ENCODE measurements at places on chromosomes 2 and 18. TPM values are rescaled to one million over a fixed set of nuclear protein-coding genes. Genes with fewer than 3 reads are reported as not detected.

The SKA1 gene
- not detected for total RNA-seq

The ALLC gene
- not detected for total RNA-seq

The AGFG1 gene
- total RNA-seq = 85.9 TPM

The PROKR1 gene
- not detected for total RNA-seq

The GTF2A1L gene
- 1.6 TPM for total RNA-seq

The NUP35 gene
- 29.6 TPM for total RNA-seq

The USP40 gene
- 30.0 TPM for total RNA-seq

The ALS2 gene
- total RNA-seq = 45.1 TPM

The RAD51AP2 gene
- not detected for total RNA-seq

The RAB17 gene
- 6.4 TPM for total RNA-seq

The SPP2 gene
- not detected for total RNA-seq

The RND3 gene
- 27.9 TPM for total RNA-seq

The CROCC2 gene
- total RNA-seq = not detected

Measured in thoracic aorta (tissue), 2 donors.